ENCODE measurements at places on chromosomes 7 and 10. TPM values are rescaled to one million over a fixed set of nuclear protein-coding genes. Genes with fewer than 3 reads are reported as not detected.

The SPDYE2 gene
- not detected for total RNA-seq

The MLXIPL gene
- total RNA-seq, result not detected

DNA sequence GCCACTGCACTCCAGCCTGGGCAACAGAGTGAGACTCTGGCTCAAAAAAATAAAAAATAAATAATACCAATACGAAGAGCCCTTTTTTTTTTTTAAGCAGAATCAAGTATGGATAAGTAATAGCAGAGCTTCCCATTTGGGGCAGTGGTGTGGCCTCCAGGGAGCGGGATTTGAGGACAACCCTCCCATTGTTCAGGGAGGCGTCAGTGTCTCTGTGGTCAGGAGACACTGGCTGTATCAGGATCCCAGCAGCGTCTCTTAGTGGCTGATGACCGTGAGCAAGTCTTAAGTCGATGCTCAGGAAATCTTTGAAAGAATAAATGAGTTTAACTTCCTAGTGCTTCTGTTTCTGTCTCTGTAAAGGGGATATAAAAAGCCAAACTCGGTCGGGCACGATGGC, 25.2 kb upstream of the SH2B2 start:
- DNase-seq, result no peak
- no peaks in the 10 kb centered on the region for H3K4me1 ChIP-seq
- H3K4me3 ChIP-seq, result no peak overlapping the region
- H3K27me3 ChIP-seq, result no peaks in the 10 kb centered on the region
- H3K27ac ChIP-seq, result no peak overlapping the region

DNA sequence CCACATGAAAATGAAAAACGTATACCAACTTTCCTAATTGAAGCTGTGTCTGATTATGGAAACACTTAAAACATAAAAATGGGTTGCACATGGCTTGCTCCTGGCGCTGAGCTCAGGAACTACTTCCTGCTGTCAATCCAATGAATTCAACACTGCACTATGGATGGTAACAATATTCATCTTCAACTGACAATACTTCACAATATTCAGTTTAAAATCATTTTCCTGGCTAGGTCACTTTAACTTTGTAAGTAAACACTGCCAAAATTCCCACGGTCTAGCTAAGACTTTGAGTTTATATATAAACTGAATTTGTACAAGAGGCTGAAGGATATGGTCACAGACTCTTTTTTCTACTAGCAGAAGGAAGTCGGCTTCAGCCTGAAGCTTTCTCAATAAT, 556.9 kb downstream of the TNS3 start:
- H3K27me3 ChIP-seq, result peaks cover 1% of the 10 kb centered on the region
- no peak for DNase-seq
- no peaks in the 10 kb centered on the region for H3K36me3 ChIP-seq
- H3K4me3 ChIP-seq, result no peak overlapping the region

DNA sequence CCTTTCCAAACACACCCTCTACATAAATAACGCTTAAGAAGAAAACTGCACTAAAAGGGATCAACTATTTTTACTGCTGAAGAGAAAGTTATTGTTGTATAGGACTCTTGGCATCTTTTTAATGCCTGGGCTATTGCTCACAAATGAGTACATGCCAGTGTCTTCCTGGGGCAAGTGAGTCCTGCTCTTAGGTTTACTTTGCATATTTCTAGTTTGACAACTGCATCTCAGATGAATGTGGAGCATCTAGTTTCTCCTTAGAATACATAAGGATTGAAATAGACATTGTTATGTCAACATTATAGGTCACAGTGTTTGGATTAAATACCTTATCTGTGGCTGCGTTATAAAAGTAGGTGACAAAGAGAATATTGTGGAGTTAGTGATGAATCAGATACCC, 44.5 kb downstream of the PSMC2 start:
- no peaks in the 10 kb centered on the region for H3K4me1 ChIP-seq
- no peak overlapping the region for H3K4me3 ChIP-seq
- no peak for DNase-seq
- no peak overlapping the region for H3K27ac ChIP-seq

DNA sequence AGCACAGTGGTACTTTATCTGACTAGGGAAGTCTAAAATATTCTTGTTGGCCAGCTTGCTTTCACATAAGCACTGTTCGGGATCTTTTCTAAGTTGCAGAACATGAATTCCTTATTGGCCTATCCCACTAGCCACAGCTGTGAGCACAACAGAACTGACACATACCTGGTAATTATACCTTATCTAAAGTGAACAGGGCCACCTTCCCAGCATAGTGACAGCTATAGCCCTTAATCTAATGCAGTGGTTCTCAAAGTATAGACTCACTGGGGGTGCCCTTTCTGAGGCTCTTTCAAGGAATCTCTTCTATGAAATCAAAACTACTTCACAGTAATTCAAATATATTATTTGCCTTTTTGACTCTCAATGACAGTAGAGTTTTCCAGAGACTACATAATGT, 184.7 kb upstream of the KAT6B start:
- peaks cover 16% of the 10 kb centered on the region for H3K36me3 ChIP-seq
- no peaks in the 10 kb centered on the region for H3K4me1 ChIP-seq
- no peaks in the 10 kb centered on the region for H3K27me3 ChIP-seq
- H3K27ac ChIP-seq, result no peak overlapping the region
- no peak overlapping the region for H3K4me3 ChIP-seq
- DNase-seq, result no peak

DNA sequence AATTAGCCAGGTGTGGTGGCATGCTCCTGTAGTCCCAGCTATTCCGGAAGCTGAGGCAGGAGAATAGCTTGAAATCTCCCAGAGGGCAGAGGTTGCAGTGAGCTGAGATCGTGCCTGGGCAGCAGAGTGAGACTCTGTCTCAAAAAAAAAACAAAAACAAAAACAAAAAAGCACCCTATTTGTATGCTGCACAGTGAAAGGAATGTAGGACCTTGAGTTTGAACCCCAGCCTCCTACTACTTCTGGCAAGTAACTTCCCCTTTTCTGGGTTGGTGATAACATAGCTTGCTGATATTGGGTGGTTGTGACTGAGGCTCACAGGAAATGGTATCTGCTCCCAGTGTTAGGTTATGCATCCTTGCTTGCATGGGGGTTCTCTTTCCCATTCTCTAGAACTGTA, 205.3 kb downstream of the BUB3 start:
- no peak overlapping the region for H3K27ac ChIP-seq
- no peaks in the 10 kb centered on the region for H3K36me3 ChIP-seq
- no peaks in the 10 kb centered on the region for H3K4me1 ChIP-seq
- H3K4me3 ChIP-seq, result no peak overlapping the region

DNA sequence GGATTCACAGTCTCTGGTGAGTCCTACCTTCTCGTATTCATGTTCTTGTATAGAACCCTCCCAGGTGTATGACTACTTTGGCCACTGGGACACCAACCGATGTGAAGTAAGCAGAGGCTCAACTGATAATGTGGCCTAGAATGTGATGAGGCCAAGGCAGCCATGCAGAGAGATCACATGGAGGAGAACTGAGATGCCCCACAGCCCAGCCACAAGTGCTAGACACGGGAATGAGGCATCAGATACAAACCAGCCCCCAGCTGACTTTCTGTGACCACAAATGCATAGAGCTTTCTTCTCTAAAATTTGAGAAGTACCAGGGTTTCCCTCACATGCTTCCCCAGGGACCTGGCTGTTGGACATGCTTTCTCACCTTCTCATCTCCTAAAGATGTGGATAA, 375.7 kb downstream of the CCSER2 start:
- no peak overlapping the region for H3K27ac ChIP-seq
- no peaks in the 10 kb centered on the region for H3K36me3 ChIP-seq
- no peak overlapping the region for H3K4me3 ChIP-seq
- DNase-seq, result no peak
- H3K27me3 ChIP-seq, result no peaks in the 10 kb centered on the region
- no peaks in the 10 kb centered on the region for H3K4me1 ChIP-seq
